ENCODE measurements at places on chromosomes 11 and 22.

GRCh38 chr22:37263966-37264887, 18.1 kb upstream of the CYTH4 start:
- DNase-seq, result no peak

GRCh38 chr11:75241036-75241905, 697 bp downstream of the TPBGL start:
- peak; percentile 39 for DNase-seq

DNA sequence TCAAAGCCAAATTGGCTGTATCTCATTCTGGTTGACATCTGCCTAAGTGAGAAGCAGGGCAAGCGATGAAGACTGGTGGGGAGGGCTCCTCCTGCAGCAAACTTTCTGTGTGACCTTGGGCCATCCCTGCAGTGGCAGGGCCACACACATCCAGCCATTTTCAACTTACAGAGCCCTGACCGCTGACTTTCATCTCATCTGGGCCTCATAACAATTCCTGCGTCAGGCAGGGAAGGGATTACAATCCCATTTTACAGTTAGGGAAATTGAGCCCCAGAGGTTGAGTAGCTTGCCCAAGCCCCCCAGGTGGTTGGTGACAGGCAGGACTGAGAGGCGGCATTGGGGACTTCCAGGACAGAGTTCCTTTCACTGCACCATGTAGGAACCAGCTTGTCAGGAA, 21.9 kb downstream of the TPBGL start:
- DNase-seq, result no peak

- no peak for DNase-seq
Measured at GRCh38 chr11:2752923-2753322, 53.1 kb upstream of the KCNQ1OT1 start.

DNA sequence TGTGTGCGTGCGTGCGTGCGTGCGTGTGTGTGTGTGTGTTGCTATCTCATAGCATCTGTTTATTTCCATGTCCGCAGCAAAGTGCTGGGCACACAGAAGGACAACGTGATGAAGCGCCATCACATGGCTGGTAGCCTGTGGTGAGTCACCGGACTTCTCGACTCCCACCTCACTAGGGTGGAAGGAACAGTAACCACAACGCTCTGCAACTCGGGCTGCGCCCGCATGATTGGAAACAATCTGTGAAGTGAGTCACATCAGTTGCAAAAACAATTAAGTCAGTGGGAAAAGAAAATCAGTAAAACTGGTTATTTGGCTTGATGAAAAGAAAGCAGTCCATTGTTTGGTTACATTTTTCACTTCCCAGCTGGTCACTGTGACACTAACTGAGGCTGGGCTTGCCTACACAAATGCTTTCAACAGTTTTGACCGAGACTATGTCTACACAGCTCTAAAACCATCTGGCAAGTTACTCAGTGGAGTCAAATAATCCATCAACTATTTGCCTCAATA, 437.3 kb upstream of the CADM1 start:
- DNase-seq, result no peak

DNA sequence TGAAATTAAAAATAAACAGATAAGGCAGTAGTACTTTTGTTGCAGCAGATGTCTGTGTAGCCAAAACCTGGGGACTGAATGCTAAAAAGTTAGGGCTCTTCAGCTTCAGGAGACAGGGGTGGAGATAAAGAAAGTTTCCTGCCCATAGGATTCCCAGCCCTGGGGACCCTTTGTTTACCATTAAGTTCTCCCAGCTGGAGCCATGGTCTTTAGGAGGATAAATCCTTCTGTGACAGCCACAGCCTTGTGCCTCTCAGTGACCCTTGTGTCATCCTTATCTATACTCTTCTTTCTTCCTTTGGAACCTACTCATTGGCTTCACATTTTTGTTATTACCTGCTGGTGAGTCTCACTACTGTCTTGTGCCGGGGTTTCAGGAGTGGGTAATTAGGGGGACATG, at the start of gene OR51M1:
Gene OR51M1 (plus strand): TSS at position 237 of the 400 bp plus-strand sequence. CDS start 5,587 bp downstream, outside the sequence.
- no peak for DNase-seq

DNA sequence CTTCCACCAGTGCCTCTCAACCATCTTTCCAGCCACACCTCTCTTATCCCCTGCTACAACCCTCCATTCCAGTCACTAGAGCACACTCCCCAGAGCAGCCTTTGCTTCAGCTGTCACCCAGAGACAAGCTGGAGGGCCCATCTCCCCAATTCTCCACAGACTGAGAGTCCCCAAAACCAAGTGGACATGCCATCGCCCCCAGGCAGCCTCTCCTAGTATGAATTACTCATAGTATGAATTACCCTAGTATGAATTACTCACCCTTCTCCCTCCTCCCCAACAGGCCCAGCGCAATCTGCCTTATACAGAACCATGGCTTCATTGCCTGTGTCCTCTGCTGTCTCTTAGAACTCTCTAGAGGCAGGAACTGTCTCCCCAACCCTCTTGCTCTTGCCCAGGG, 24.8 kb downstream of the MYH9 start:
- DNase-seq, result no peak

DNA sequence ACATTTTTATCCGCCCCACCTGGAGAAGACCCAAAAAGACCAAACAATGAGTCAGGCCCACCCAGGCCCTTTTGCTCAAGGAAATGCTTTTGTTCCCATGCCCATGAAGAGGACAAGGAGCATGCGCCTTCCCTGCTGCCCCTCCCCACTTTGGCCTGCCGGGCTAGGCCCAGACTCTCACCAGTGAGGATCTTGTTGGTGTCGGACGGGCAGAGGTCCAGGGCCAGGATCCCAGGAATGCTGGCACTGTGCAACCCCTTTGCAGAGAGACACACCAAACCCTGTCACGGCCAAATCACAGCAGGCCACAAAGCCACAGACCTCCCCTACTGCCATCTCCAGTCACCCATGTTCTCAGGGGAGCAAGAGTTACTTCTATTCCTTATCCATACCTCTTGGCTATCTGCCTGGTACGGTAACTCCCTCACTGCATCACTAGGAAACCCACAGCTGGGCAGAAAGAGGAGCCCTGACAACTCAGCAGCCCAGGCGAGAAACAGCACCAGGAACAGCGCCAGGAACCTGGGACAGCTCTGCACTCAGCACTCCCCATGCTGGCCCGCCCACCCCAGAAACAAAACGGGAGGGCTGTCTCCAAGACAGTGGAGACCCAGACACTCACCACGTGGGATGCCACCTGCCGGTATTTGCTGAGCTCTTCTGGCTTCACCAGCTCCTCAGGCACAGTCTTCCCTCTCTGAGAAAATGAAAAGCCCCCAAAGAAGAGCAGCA, 5.5 kb downstream of the PRPF19 start:
- DNase-seq, result no peak

Data from BJ (cell line).